ENCODE measurements at places on chromosomes 1 and 21. TPM values are rescaled to one million over a fixed set of nuclear protein-coding genes. Genes with fewer than 3 reads are reported as not detected.

DNA sequence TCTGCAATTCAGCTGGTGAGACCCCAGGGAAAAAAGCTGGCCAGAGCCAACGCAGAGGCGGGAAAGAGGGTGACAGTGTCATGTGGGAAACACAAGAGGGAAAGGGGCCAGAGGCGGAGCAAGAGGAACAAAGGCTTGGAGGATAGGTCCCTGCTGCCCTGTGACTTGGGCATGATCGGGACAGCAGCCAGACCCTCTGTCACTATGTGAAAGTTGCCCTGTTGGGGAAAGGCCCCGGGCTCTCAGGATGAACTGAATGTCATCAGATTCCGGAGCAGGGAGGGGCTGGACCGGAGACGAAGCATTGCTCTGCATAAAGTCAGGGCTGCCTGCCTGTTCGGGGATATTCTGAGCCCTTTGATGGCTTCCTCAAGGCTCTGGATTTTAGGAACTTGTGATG is 5.7 kb upstream of the ELF3 start:
- DNase-seq: no peak

DNA sequence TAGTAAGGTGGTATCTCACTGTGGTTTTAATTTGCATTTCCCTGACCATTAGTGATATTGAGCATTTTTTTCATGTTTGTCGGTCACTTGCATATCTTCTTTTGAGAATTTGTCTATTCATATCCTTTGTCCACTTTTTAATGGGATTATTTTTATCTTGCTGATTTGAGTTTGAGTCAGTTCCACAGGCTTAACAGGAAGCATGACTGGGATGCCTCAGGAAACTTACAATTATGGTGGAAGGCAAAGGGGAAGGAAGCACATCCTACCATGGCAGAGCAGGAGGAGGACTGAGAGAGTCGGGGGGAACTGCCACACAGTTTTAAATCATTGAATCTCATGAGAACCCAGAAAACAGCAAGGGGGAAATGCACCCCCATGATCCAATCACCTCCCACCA is 51.1 kb downstream of the ODF2L start:
- no peak for DNase-seq

- no peak for DNase-seq
Measured at GRCh38 chr1:42733415-42734200, 6.4 kb downstream of the CLDN19 start.

GRCh38 chr1:241217516-241217915 is 139.5 kb downstream of the RGS7 start:
- DNase-seq: no peak

- no peak for DNase-seq
Measured at GRCh38 chr1:167562702-167563101, 9.1 kb upstream of the CREG1 start.

DNA sequence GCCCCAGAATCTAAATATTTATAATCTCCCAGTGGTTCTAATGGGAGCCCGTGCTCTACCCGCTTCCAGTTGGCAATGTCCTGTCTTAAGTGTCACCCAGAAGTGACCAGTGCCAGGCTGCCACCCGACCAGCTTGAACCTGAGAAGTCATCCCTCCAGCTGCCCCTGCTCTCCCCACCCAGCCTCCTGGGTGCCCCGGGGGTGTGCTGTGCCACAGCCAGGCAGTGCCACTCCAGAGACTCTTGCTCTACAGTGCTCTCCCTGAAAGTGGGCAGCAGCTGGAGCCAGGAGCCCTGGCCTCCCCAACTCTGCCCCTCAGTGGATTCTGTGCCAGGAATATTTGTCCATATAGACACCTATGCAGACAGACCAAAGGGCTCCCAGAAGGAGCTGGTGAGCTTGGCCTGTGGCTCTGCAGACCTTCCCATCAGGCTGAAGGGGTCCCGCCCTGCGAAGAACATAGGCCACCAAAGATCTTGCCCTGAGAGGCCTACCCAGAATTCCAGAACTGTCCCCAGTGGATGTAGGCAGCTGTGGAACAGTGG is 9.0 kb upstream of the EPS8L3 start:
- DNase-seq: no peak

- DNase-seq: no peak
Measured at GRCh38 chr1:219798283-219799030, 129.9 kb downstream of the SLC30A10 start.

GRCh38 chr1:184118046-184118445 is 66.5 kb downstream of the TSEN15 start:
- no peak for DNase-seq

GRCh38 chr21:29825936-29826335 is 113.9 kb downstream of the GRIK1 start:
- DNase-seq: no peak

- DNase-seq: no peak
Measured at GRCh38 chr1:54879872-54880271, 7.1 kb downstream of the DHCR24 start.

GRCh38 chr1:183821309-183821888 is 16.5 kb downstream of the RGL1 start:
- no peak for DNase-seq

- peak; percentile 28 for DNase-seq
Measured at GRCh38 chr1:6025269-6026094, 20.2 kb upstream of the KCNAB2 start.

DNA sequence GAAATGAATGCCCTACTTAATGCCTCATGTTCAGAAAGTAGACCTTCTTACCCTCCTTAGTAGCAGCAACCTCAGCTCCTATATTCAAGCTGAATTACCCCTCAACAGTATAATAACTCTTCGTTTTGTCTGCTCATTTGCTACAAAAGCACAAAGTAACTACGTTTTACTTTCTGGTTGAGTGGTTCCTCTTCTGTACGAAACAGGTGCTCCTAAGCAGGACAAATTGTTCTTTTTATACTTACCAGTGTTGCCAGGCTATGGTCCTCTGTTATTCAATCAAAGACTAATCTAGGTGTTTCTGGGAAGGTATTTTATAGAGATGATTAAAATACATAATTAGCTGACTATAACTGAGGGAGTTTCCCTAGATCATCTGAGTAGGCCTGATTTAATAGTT is 484.2 kb upstream of the ADAMTS5 start:
- no peak for DNase-seq

- no peak for DNase-seq
Measured at GRCh38 chr1:201261771-201262547, 21.3 kb upstream of the PKP1 start.

- no peak for DNase-seq
Measured at GRCh38 chr1:54888080-54888733, 1.2 kb upstream of the DHCR24 start.

DNA sequence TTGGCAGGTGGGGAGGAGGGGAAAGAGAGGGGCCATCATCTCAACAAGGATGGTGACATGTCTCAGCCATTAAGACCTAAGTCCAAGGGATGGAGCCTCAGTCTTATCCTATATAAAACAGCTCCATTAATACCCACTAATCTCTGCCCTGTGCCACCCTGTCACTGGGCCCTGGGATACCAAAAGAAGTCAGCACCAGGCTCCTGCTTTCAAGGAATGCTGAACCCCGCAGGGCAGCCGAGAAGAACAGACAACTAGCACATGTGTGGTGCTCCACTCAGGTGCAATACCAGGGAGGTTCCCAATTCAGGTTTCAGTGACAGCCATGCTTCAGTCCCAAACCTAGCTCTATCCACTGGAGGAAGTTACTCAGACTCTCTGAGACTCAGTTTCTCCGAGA is 128.4 kb downstream of the GRIK3 start:
- DNase-seq: no peak

The TNNT2 gene
- not detected for total RNA-seq

The LMOD1 gene
- total RNA-seq: not detected

The CHIT1 gene
- 0.21 TPM for total RNA-seq

The ORC1 gene
- total RNA-seq: 54.4 TPM

Data from activated naive CD8-positive, alpha-beta T cell treated with anti-CD3 and anti-CD28 coated beads for 36 hours (primary cell).